ENCODE measurements at places on chromosomes 3 and 15.

GRCh38 chr3:31521468-31521867 is 11.3 kb upstream of the STT3B start:
- DNase-seq = no peak

DNA sequence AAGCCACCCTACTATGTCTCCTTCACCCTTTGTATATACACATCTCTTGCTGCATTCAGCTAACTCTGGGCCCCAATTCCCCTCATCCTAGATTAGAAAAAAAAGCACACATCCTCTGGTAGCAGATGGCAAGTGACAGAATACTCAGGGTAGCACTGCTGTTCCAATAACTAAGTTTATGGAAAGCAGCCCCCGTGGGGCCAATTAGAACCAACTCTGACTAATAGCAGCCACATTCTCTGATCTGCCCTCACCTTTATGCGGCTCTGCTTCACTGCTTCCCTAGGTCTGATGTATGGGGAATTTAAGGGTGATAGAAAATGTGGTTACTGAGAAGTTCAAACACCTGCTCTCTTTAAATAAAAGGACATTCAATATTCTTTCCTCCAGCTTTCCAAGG is 74.9 kb upstream of the SETMAR start:
- DNase-seq = no peak

- DNase-seq = no peak
These were observed 296.8 kb upstream of the CHRM5 start for GRCh38 chr15:33671456-33671855.

DNA sequence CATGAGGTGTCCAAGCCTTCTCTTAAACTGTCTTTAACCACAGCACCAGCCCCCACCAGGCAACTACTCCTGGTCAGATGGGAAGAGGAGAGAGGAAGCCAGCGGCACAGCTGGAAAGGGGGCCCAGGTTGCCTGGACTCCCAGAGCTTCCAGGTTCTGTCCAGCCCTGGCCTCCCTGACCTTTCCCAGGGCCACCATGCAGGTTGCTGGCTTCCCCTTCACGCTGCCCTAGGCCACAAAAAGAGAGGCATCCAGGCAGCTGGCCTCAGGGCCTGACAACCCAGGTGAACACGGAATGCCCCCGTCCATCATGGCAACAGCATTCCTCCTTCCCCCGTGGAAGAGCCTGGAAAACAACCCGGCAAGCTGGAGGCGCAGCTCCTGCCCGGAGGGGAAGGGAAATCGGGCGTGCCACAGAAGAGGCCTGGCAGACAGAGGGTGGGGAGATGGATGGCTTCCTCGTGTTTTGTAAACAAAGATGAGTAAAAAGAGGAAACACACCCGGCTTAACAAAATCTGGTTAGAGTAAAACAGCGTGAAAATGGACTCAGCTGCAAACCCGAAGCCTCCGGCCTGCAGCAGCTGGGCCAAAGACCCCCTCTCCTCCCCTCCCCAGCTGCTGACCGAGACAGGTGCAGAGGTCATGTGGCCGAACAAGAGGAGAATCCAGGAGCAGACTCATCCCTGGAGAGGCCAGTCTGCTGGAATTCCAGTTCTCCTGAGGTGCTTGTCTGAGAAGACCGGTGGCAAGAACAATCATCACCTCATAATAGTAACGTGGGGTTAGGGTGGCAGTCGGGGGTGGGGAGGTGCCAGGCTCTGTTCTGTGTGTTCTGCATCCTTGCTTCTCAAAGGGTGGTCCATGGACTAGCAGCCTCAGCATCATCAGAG is 15.5 kb downstream of the BMF start:
- no peak for DNase-seq

GRCh38 chr3:40008796-40009195 is 199.4 kb downstream of the MYRIP start:
- no peak for DNase-seq

DNA sequence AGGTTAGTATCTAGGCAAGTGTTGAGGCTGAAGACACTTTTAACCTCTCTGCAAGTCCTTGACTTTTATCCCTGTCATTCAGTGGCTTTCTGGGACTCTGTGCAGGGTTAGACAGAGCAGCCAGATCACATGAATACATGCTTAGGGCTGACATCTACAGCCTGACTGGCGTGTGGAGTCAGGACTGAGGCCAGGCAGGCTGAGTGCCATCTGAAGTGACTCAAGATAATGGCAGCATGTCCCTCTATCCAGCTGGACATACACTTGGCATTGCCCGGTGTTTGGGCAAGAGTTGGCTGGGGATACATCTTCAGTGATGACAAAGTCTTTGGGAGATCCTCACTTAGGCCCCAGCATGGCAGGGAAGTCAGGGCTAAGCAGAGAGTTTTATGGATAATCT is 22.4 kb downstream of the DUOX2 start:
- no peak for DNase-seq

GRCh38 chr3:161859865-161860450 is 363.4 kb downstream of the OTOL1 start:
- no peak for DNase-seq

GRCh38 chr15:41001524-41002214 is 48.4 kb downstream of the CHAC1 start:
- no peak for DNase-seq

GRCh38 chr3:195145579-195145978 is 125.4 kb downstream of the XXYLT1 start:
- DNase-seq = no peak

DNA sequence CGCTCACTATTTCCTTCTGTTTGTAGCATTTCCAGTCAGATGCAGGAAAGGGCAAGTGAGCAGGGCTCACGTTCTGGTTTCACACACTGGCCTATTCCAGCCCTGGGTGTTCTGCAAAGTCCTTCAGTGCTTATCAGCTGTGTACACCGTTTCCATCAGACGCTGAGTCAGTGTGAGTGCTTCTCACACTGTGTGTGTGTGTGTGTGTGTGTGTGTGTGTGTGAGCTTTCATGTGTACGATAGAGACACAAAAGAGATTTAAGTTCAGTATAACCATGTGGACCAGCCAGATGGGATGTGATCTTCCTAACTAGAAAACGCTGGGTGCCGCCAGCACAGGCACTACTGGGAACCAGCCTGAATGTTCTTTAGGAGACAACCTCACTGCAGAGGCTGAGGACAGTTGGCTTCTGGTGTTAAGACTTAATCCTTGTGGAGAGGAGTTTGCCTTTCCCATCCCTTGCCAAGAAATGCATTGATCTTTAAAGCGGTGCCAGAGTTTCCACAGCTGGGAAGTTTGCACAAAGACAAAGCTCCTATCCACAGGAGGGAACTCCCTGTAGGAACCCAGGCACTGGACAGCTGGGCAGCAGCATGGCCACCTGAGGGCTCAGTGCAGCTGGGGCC is 3.9 kb upstream of the CHSY1 start:
- DNase-seq = no peak

DNA sequence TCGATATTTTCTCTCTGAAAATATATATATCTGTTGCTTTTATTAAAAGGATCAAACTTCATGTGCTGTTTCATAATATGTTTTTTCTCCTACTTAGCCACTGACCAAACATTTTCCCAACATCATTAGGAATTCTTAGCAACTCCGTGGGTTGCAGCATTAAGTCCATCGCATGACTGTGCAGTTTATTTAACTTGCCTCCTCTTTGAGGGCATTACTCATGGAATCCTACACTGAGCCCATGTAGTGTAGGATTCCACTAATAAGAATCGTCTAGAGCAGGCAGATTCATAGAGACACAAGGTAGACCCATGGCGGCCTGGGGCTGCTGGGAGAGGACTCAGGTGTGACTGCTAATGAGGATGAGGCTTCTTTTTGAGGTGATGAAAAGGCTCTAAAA is 49.3 kb downstream of the CMTM6 start:
- DNase-seq = no peak

- DNase-seq = peak; percentile 60
These were observed 204.0 kb downstream of the PLCL2 start for GRCh38 chr3:17088602-17089313.

DNA sequence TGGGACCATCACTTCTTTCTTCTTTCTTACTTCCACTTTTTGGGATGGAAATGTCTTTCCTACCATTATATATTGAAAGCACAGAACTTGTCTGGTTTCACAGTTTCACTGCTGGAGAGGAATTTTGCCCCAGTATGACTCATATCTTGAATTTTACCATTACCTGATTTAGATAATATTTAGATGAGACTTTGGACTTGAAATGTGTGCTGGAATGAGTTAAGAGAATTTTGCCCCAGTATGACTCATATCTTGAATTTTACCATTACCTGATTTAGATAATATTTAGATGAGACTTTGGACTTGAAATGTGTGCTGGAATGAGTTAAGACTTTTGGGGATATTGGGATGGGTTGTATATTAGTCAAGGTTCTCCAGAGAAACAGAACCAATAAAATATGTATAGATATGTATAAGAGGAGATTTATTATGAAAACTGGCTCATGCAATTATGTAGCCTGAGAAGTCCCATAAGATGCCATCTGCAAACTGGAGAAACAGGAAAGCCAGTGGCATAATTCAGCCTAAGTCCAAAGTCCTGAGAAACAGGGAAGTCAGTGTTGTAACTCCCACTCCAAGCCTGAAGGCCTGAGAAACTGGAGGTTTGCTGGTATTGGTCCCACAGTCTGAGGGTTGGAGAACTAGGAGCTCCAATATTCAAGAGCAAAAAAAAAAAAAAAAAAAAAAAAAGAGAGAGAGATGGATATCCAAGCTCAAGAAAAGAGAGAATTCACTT is 1029.2 kb downstream of the EPHA3 start:
- no peak for DNase-seq

- DNase-seq = no peak
These were observed 26.1 kb downstream of the SHF start for GRCh38 chr15:45161666-45162065.

DNA sequence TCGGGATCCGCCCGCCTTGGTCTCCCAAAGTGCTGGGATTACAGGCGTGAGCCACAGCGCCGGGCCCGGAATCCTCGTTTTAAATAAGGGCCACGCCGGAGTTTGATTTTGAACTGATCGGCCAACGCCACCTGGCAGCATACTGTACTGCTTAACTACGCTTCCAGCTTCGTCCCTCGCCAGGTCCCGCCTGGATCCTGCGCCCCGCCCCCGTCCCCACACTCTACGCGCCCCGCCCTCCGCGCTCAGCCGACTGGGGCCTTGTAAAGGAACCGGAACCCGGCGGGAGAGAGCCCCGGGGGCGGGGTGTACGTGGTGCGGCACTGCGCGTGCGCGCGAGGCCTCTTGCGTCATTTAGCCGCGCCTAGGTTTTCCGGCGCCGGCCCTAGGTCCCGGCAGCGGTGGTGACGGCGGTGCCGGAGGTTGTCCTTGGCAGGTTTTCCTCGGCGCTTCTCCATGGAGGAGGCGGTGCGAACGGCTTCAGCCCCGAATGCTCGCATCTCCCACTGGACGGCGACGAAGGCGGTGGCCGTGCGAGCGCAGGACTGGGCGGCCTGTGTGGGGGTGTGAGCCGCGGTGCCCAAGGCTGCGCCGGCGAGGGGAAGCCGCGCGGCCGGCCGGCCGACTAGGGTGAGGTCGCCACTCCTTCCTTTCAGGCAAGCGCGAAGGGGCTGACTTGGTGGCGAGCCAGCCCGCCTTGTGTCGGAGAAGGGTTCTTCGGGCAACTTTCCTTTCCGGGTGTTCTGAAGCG is at the start of gene NIPA2:
Gene NIPA2, plus strand, starts transcription at position 375 of the 751 bp plus-strand sequence. CDS start 13,066 bp downstream, outside the sequence.
- peak; percentile 98 for DNase-seq

GRCh38 chr3:185916042-185916833 is 21.6 kb downstream of the TRA2B start:
- DNase-seq = peak; percentile 18

- DNase-seq = no peak
These were observed 30.0 kb downstream of the MASP1 start for GRCh38 chr3:187261541-187261969.

DNA sequence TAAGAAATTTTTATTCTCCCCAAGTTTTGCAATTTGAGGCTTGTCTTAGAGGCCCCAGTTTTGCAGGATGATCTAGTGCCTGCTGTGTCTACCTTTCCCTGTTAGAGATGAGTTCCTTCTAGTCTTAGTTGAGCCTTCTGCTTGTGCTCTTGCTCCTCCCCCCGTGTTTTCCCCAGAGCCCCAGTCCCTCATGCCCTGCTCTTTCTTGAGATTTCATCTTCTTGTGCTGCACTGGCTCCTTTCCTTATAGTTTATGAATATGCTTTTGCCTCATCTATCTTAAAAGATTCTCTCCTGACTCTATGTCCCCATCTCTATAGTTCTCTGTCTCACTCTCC is 4.7 kb downstream of the GAP43 start:
- no peak for DNase-seq

DNA sequence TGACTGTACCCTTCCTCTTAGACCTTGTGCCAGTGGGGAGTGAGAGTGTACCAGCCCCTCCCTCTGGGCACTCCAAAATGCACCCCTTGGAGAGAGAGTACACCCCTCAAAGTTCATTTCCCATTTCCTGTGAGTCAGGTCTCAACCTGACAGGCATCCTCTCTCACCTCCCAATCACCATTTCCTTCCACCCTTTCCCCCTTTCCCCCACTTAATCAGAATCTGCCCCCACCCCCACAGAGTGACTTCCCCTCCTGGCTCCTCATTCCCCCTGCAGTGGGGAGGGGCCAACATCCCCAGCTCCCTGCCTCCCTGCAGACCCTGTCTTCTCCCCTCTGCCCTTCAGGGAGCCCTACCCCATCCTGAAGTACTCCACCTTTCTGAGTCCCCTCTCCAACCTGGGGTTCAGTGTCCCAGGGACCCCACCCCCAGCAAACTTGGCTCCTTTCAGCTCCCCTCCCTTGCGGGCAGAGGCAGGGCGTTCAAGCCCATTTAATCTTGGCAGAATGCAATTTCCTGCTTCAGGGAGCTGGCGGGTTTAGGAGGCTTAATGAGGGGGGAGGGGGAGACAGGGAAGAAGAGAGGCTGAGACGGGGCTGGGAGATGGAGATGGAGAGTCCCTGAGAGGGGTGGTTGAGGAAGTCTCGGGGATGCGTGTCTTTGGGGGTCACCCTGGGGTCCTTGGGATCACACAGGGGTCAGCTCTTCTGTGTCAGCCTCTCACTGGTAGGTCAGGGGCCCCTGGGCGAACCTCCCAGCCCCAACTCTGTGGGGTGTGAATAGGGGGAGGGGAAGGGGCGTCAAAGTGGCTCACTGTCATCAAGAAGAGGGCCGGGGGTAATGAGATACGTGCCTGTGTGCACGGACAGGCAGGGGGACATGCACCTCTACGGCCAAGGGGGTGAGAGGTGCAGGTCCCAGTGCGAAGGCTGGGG is 16.6 kb upstream of the SEMA3F start:
- no peak for DNase-seq

DNA sequence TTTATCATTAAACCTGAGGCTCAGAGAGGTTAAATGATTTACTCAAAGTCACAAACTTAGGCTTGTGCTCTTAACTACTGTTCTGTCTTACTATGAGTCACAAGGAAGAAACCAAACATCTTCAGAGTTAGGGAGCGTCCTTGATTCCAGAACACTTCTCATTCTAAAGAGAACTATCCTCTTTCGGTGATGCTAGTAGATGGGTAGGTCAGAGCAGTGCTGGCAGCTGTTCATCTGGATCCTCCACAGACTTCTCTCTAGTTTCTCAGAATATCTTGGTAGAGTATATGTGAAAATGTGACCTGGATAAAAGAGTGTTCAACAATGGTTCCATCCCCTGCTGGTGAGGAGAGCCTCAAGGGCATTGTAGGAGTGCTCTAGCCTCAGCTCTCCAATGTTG is 3.3 kb downstream of the ARL6IP5 start:
- no peak for DNase-seq

Measured in CD4-positive, alpha-beta T cell treated with Interleukin-17A for 1 hour (primary cell).